ENCODE measurements at places on chromosomes 1 and 21.

DNA sequence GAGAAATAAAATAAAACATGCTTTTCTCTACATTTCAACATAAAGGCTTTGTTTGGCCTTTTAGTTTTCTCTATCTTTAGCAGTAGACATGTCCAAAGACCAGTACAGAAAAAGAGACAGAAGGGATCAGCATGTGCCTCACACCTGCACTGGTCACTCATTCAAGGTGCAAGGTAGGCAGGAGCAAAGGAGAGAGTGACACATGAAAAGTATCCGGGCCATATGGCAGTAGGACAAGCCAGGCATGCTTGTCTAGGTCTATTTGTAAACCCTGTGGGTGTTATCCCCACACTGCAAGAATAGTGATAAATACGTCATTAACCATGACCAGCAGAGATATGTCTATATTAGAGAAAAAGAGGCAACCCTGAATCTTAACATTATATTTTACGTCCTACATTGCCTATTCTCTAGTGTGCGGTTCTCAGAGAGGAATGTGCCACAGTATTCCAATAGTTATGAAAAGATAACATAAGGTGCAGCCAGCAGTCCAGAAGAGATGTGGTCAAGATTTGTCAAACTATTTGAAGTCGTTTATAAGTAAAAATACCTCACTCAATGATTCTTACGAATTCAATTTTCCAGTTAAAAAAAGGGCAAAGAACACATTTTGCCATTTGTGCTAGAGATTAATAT is 32.1 kb downstream of the PRRX1 start:
- no peak for DNase-seq

DNA sequence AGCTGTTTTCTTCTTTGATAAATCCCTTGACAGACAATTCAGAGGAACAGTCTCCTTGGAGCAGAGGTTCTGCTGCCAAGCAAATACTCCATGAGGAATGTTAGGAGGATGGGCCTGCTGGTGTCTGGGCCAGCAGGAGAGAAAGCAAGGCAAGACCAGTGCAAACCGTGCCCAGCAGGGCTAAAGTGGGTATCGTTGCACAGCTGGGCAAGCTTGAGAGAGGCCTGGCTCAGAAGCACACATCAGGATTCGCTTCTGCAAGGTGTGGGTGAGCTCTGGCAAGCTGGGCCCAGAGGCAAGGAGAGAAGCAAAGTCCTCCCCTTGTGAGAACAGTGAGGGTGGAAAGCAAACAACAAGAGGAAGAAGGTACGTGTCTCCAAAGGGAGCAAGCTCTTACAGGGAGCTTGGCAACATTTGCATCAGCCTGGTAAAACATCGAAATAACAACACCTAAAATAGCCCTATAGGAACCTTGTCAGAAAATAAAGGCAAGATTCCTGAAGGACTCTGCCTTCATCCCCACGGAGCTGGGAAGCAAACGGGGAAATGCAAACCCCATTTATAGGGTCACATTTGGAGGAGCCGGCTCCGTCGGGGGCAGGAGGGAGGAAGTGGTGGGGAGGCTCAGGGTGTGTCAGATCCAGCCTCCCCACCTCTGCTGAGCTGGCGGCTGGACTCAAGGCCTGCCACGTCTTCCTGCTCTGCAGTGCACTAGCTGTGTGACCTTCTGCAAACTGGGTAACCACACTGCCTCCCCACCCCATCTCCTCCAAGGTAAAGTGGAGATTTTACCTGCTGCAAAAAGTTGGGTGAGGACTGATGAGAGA is 62.3 kb upstream of the HIVEP3 start:
- peak; percentile 16 for DNase-seq

DNA sequence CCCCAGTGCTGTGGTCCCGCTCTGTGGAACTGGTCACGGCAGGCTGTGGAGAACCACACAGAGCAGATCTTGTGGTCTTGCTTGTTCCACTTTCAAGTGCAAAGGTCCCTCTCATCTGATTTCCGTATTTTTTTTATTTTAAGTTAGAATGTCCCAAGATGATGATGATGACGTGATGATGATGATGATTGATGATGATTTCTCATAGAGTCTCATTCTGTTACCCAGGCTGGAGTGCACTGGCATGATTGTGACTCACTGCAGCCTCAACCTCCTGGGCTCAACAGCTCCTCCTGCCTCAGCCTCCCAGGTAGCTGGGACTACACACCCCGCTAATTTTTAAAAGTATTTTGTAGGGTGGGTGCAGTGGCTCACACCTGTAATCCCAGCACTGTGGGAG is 12.2 kb downstream of the EVA1C start:
- no peak for DNase-seq

GRCh38 chr21:14519000-14519399 is 27.1 kb downstream of the SAMSN1 start:
- no peak for DNase-seq

GRCh38 chr21:18951271-18952038 is 547.9 kb upstream of the TMPRSS15 start:
- no peak for DNase-seq

DNA sequence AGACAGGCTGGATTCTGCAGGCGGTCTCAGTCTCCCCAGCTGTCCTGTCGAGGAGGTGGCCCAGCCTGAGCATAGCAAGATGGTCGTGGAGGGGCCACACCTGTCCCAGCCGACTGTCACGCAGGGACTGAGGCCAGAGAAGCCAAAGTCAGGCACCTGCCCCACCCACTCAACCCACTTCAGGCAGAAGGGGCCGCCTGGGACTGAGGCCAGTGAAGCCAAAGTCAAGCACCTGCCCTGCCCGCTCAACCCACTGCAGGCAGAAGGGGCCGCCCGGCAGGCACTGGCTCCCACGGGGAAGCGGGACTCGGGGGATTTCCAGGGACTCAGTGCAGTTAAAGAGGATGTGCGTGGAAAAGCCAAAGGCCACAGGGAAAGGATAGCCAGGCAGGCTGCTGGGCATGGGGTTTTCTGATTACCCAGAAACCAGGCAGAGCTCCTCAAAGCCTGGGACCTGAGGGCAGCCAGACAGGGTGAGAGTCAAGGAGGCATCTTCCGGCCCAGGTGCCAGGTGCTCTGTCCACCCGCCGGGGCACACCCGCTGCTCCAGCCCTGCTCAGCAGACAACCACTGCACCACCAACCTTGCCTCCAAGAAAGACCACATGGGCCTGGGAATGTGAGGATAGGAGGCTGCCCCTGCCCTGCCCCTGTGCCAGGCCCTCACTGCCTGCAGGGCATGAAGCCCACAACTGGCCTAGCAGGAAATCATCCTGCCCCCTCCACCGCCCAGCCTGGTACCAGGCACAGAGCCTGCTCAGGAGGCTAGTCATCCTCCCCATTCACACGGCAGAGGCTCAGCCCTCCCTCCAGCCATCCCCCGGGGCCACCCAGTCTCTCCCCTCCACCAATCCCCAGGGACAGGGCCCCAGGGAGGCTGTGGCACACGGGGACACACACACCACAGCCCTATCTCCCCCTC is 41.0 kb downstream of the MEGF6 start:
- no peak for DNase-seq

- no peak for DNase-seq
These were observed 6.5 kb downstream of the FCAMR start for GRCh38 chr1:206963740-206964139.

DNA sequence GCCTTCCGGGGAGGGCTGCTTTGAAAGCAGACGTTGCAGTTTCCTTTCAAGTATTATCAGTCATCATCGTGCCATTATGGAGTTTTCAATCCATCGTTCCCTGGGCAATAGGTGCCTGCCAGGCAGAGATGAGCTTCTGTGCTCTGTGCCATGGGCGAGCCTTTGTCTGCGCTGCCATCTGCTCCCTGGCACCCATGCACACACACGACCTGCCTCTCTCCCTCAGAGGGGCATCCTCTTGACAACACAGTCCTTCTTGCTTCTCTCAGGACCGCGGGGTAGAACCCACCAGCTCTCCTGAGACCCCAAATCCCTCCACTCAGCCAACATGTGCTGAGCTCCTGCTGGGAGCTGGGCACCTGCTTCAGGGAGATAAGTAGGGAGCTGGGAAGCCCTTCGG is 149.3 kb downstream of the HMGB4 start:
- DNase-seq = no peak

GRCh38 chr21:45453308-45453950 is 48.5 kb downstream of the COL18A1 start:
- no peak for DNase-seq

GRCh38 chr1:156122519-156123355 is 8.2 kb downstream of the LMNA start:
- DNase-seq = no peak

GRCh38 chr1:212162635-212163034 is 122.6 kb upstream of the PPP2R5A start:
- DNase-seq = peak; percentile 27

DNA sequence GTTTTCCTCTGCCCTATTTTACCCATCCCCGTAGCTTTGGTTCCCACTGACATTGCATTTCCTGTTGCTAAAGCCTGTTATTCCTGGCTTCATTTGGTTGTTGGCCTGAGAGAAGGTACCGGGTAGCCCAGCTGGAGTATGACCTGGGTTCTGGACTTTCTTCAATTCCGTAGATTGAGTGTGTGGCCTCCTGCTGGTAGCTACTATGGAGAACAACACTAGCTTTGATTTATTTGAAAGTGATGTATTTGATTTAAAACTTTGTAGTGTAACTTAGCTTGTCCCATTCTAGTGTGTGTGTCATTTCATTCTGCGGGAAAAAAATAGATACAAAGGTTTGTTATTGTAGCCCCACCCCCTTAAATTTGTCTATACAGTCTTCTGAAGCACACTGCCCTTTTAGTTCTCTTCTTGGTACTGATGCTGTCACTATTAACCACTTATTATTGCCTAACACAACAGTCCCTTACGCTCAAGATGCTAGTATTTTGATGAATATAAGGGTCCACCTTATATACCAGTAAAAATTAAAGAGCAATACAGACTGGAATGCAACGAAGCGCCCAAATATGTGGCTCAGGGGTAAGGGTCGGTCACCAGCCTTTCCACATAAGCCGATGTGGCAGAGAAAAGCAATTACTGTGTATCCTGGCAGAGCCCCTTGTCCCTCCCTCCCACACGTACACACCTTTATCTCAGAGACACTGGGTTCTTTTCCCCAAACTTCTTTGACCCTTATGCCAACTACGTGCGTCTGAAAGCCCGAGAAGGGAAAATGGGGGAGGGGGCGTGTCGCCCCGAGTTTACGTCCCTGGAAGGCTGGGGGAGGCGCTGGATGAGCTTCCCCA is 643 bp upstream of the MOV10 start:
- peak; percentile 53 for DNase-seq

DNA sequence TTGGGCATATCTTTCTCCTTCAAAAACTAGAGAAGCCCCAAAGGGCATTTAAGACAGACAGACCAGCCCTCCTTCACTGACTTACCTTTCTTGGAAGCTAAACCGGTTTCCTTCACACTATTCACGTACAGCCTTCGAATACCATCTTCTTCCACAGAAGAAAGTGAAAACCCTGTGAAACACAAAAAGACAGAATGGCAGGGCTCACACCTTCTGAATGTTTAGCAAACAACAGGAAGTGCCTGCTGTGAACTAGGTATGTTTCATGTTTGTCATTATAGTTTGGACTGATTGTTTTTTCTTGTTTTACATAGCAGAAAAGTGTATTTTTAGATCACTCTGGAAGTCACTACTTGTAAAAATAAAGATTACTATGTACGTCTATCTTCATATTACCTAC is 148.6 kb upstream of the KRTAP19-8 start:
- peak; percentile 61 for DNase-seq

- no peak for DNase-seq
These were observed 171.0 kb downstream of the ZC3H11B start for GRCh38 chr1:219441884-219442283.

- no peak for DNase-seq
These were observed 21.7 kb downstream of the BCAR3 start for GRCh38 chr1:93659822-93660503.

- DNase-seq = no peak
These were observed 48.0 kb upstream of the WDR26 start for GRCh38 chr1:224482619-224483018.

DNA sequence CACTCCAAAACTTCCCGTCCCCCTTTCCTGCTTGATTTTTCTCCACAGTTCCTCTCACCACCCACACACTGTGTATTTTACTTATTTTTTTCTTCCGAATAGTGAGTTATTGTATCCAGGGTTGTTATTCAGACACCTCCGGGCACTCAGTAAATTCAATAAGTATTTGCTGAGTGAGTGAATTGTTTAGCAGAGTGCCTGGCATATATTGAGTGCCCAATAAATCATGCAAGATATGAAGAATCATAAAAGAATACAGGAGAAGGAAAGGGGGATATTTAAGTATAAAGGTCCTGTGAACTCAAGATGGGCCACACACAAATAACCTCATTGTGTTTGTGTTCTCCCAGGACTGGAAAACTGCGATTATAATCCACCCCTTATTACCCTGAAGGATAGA is 139.9 kb downstream of the GALNT2 start:
- DNase-seq = no peak

DNA sequence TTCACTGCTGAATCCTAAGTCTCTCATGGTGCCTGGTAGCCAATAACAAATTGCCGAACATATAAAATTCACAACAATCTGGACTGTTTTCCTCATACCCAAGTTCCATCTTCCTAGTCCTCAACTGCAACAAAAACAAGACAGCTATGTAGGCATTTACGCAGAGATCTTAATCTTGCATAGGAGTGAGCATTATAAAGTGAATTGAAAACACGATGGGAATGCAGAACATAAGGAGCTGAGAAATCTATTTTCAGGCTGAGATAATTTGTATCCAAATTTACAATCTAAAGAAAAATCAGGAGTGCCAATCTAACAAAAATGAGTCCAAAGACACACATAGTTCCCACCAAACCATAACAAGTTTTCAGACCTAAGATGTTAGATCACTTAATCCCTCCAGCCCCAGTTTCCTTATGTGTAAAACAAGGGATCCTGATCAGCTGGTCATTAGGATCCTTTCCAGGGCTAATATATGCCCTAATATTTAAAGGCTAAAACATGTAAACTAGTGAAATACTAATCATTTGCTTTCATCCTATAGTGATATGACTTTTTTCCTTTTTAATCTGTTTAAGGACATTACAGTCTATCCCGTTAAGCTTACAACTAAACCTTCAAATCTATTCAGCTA is 1.9 kb downstream of the SLC16A1 start:
- no peak for DNase-seq

- no peak for DNase-seq
These were observed 3.2 kb downstream of the ID3 start for GRCh38 chr1:23555986-23556634.

GRCh38 chr1:181548497-181548896 is 65.2 kb downstream of the CACNA1E start:
- DNase-seq = no peak

GRCh38 chr1:50183378-50184133 is 74.8 kb downstream of the ELAVL4 start:
- DNase-seq = no peak

- DNase-seq = peak; percentile 44
These were observed 37.2 kb downstream of the WNT4 start for GRCh38 chr1:22105611-22106207.

GRCh38 chr1:243930822-243931671 is 81.0 kb upstream of the AKT3 start:
- DNase-seq = no peak

GRCh38 chr1:79322511-79323027 is 316.0 kb upstream of the ADGRL4 start:
- no peak for DNase-seq

GRCh38 chr1:241550318-241550717 is 18.1 kb downstream of the KMO start:
- no peak for DNase-seq

- DNase-seq = no peak
These were observed 16.1 kb downstream of the OXCT2 start for GRCh38 chr1:39754906-39755504.

Measured in CD4-positive, alpha-beta T cell treated with Interferon alpha-2 for 1 hour (primary cell).